Calu3 (cell line): ENCODE measurements at places on chromosomes 2 and 18. TPM values are rescaled to one million over a fixed set of nuclear protein-coding genes. Genes with fewer than 3 reads are reported as not detected.

GRCh38 chr2:30216157-30216556 lies 15.2 kb upstream of the LBH start:
- peaks cover 12% of the 10 kb centered on the region for H3K4me1 ChIP-seq
- no peaks in the 10 kb centered on the region for H3K36me3 ChIP-seq
- H3K4me3 ChIP-seq: no peak overlapping the region

DNA sequence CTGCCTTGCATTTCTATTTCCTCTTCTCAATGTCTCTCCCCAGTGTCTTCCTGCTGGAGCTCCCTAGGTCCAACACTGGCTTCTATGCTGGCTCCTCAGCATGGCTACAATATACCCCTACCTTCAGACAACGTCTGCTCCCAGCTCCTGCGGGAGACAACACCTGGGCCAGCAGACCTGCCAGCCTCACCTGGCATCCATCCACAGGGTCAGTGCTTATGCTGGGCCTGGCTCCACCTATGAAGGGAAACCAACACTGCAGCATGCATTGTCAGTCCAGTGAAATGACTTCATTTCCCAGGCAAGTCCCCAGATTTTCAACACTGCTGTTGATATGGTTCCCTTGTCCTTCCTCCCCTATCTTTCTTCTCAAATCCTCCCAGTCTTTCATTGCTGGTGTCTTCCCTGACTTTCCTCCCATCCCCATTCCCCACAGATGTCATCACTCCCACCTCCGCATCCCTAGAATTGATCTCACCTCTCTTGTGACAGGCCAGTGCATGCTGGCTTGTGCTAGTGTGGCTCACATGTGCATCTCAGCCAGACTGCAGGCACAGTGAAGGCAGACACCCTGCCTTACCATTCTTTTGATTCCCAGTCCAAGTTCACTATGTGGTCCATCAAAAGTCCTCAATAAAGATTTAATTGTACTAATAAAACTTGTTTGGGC lies 98.0 kb downstream of the MYO5B start:
- peaks cover 70% of the 10 kb centered on the region for H3K4me1 ChIP-seq
- DNase-seq: peak; percentile 31
- no peaks in the 10 kb centered on the region for H3K27me3 ChIP-seq
- peak overlapping the region; percentile 87 for H3K27ac ChIP-seq
- H3K36me3 ChIP-seq: peaks cover 5% of the 10 kb centered on the region
- no peak overlapping the region for H3K4me3 ChIP-seq

- H3K27me3 ChIP-seq: no peaks in the 10 kb centered on the region
- peaks cover 14% of the 10 kb centered on the region for H3K4me1 ChIP-seq
- H3K36me3 ChIP-seq: no peaks in the 10 kb centered on the region
- DNase-seq: no peak
Observed at GRCh38 chr18:45197526-45197970, 417.7 kb upstream of the SLC14A2 start.

- H3K36me3 ChIP-seq: no peaks in the 10 kb centered on the region
- no peaks in the 10 kb centered on the region for H3K27me3 ChIP-seq
- no peak overlapping the region for H3K27ac ChIP-seq
- DNase-seq: no peak
Observed at GRCh38 chr2:153497938-153498629, 19.5 kb upstream of the RPRM start.

DNA sequence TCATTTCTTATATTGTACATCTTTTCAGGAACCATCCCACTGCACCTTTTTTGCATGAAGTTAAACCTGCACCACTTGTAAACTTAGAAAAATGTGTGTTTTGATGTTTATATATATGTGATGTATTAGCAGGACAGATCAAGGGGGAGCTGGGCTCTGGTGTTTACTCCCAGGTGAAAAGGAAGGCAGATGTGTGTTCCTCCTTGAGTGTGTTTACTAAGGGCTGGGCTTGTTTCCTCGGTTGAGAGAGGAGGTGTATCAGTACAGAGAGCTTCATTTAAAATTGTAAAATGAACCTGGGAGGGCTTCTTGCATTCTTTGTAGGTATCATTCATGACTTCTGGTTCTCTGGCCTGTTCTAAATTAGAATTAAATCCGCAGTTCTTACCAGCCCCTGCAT lies 14.8 kb downstream of the LPIN1 start:
- no peak overlapping the region for H3K4me3 ChIP-seq
- no peaks in the 10 kb centered on the region for H3K27me3 ChIP-seq
- peaks cover 17% of the 10 kb centered on the region for H3K4me1 ChIP-seq
- no peak for DNase-seq
- H3K36me3 ChIP-seq: peaks cover 29% of the 10 kb centered on the region

Gene REG1B
- total RNA-seq: not detected in 2 replicates

Gene NT5DC4
- 10.1 and 13.6 TPM in 2 replicates for total RNA-seq

Gene SPDYA
- total RNA-seq: 1.2 and 2.0 TPM in 2 replicates
